Smooth muscle cell of trachea (primary cell): ENCODE measurements at places on chromosomes 3 and 15. TPM values are rescaled to one million over a fixed set of nuclear protein-coding genes. Genes with fewer than 3 reads are reported as not detected.

The DUOX1 gene
- total RNA-seq: under 0.01 and 0.99 TPM in 2 replicates

The SLC12A1 gene
- not detected in 2 replicates for total RNA-seq

The SPRED1 gene
- 49.6 and 50.5 TPM in 2 replicates for total RNA-seq

The THRB gene
- total RNA-seq: 2.0 and 2.5 TPM in 2 replicates

The DLEC1 gene
- under 0.01 TPM in 1 of 2 replicates, not detected in the other for total RNA-seq

The GOLGA6L7 gene
- total RNA-seq: not detected in 2 replicates

The CX3CR1 gene
- total RNA-seq: not detected in 2 replicates

The HRG gene
- not detected in 2 replicates for total RNA-seq

The C3orf49 gene
- total RNA-seq: not detected in 2 replicates

The NSMCE3 gene
- 10.0 and 12.1 TPM in 2 replicates for total RNA-seq

The CALML4 gene
- total RNA-seq: 0.50 and 3.6 TPM in 2 replicates

The HCN4 gene
- under 0.01 TPM in 1 of 2 replicates, not detected in the other for total RNA-seq
